ENCODE measurements at places on chromosomes 16 and 17.

- DNase-seq: no peak
These were observed 5.1 kb downstream of the CLEC10A start for GRCh38 chr17:7074931-7075330.

DNA sequence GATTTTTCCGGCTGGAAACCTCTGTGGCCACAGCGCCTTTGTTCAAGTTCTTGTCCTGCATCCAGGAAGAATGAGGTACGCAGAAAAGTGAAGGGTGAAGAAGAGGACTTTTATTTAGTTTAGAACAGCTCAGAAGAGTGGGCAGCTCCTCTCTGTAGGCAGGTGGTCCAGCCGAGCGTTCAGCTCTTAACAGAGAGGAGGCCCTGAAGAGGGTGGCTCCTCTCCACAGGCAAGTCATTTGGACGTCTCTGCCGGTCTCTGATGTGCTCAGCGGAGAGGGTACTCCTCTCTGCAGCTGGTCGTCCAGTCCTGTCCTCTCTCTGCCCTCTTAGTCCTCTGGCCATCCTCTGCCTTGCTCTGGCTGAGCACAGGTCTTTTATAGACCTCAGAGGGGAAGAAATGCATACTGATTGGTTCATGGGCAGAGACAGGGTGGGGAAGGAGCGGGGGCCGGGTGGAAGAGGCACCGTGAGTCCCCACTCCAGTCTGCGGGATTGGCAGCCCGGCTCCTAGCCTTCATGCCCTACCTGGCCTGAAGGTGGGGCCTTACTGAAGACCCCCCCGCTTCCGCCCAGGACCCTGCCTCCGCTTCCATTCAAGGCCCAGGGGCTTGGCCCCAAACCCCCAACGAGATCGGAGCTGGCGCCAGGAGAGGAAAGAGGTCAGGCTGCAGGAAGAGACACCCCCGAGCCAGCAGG is 70.0 kb upstream of the NKD1 start:
- no peak for DNase-seq

- no peak for DNase-seq
These were observed 21.6 kb downstream of the IGF2BP1 start for GRCh38 chr17:49018748-49019147.

DNA sequence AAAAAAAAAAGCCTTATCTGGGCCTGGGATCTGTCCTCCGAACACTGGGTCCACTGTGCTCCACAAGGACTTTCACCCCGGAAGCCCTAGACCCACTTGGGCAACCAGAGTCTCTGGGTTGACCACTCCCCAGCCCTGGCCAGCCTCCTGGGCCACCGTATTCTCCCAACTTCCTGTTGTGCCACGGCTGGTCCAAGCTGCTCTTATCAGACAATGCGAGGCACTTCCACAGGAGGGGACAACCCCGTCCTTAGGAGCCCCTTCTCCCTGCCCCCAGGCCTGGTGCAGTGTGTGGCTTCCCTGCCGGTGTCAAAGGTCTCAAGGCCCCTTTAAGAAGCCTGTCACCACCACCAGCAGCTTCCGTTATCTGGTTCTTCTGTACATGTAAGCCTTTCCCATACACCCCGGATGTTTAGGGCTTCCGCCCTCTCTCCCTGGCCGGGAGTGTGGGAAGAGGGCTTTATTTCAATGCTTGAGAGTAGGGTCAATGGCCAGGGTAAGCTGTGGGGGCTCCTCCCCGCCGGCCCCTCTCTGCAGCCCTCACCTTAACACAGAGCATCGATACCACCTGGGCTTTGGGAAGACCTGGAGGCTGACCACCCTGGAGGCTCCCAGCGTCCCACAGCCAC is 313.0 kb downstream of the SEC14L1 start:
- no peak for DNase-seq

GRCh38 chr17:76585649-76586593 is at the start of gene ST6GALNAC2:
TSS of gene ST6GALNAC2 (minus strand) at chr17:76585860. CDS start at chr17:76585808, 52 bp downstream.
- DNase-seq: peak; percentile 71

DNA sequence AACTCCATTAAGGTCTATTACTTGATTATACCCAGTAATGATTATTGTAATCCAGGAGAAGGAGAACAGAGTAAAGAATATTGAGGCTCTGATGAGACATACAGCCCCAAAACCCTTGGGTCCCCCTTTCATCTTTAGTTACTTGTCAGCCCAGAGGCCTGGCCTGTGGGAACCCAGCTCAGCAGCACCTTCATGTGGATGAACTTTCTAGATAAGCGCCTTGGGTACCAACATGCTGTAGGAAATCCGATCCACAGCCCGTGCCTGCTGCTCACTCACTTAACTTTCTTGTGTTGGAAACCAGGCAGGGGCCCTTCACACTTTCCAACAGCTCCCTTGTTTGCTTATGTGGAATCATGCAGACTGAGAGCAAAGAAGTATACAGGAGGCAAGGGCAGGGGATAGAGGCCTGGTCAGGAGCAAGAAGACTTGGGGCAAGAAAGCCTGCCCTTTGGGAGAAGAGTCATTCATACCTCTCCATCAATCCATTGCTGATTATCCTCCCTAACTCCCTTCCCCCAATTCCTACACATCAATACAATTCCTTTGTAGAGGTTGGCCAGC is 64.0 kb upstream of the SOX9 start:
- no peak for DNase-seq

- peak; percentile 74 for DNase-seq
These were observed 4.0 kb downstream of the SLC35B1 start for GRCh38 chr17:49703557-49704277.

GRCh38 chr17:78706271-78706915 is 75.7 kb downstream of the CYTH1 start:
- no peak for DNase-seq

GRCh38 chr16:23145608-23146007 is 3.6 kb downstream of the USP31 start:
- peak; percentile 31 for DNase-seq

GRCh38 chr17:10628756-10629155 is 28.4 kb downstream of the MYH3 start:
- DNase-seq: no peak

DNA sequence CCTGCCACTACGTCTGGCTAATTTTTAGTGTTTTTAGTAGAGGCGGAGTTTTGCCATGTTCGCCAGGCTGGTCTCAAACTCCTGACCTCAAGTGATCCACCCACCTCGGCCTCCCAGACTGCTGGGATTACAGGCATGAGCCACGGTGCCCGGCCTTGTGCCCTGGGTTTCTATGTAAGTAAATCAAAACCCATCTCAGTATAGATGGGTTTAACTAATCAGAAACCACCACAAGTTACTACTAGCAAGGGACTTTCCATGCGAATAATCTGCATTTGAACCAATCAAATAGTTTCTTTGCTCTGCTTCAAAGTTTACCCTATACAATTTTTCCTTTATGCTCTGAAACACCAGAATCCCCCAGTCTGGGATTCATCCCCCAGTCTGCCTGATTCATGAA is 16.5 kb upstream of the EIF1 start:
- DNase-seq: no peak

DNA sequence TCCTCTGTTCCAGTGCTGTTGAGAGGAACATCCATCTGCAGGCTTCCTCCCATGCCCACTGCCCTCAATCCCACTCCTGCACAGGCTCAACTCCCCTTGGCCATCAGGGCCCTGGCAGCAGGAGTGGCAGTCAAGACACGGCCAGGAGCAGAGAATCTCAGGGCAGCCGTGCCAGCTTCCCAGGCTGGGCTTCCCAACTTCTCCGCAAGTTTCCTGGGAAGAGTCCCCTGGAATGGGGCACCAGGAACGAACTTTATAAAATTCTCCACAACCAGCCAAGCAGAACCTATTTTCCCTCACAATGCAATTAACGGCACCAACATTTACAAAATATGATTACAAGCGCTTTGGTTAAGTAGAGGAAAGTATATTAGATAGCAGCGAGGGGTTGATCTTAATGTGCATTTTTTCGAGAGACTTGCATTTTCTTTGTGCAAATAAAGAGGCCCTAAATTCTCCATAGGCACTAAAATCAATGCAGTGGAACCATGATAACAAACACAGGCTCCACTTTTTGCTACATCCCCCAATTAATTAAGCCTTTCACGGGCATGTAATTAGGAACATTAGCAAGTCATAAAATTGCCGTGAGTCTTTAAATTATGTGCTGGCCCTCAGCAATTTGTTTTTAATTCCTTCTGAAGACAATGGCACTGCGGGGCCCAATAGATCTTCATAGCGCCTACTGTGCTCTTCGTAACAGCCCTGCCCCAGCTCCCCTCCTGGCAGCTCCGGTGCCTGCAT is 99.9 kb upstream of the LHX1 start:
- no peak for DNase-seq

- DNase-seq: peak; percentile 70
These were observed 34.9 kb downstream of the PECAM1 start for GRCh38 chr17:64355536-64356303.

GRCh38 chr16:12089492-12090150 is 113.1 kb downstream of the SNX29 start:
- peak; percentile 65 for DNase-seq

- no peak for DNase-seq
These were observed 32.6 kb downstream of the CDRT15 start for GRCh38 chr17:14204084-14204483.

- peak; percentile 28 for DNase-seq
These were observed 328 bp downstream of the LLGL1 start for GRCh38 chr17:18225642-18226283.

GRCh38 chr17:82350182-82351030 is 8.6 kb upstream of the TEX19 start:
- DNase-seq: peak; percentile 57

DNA sequence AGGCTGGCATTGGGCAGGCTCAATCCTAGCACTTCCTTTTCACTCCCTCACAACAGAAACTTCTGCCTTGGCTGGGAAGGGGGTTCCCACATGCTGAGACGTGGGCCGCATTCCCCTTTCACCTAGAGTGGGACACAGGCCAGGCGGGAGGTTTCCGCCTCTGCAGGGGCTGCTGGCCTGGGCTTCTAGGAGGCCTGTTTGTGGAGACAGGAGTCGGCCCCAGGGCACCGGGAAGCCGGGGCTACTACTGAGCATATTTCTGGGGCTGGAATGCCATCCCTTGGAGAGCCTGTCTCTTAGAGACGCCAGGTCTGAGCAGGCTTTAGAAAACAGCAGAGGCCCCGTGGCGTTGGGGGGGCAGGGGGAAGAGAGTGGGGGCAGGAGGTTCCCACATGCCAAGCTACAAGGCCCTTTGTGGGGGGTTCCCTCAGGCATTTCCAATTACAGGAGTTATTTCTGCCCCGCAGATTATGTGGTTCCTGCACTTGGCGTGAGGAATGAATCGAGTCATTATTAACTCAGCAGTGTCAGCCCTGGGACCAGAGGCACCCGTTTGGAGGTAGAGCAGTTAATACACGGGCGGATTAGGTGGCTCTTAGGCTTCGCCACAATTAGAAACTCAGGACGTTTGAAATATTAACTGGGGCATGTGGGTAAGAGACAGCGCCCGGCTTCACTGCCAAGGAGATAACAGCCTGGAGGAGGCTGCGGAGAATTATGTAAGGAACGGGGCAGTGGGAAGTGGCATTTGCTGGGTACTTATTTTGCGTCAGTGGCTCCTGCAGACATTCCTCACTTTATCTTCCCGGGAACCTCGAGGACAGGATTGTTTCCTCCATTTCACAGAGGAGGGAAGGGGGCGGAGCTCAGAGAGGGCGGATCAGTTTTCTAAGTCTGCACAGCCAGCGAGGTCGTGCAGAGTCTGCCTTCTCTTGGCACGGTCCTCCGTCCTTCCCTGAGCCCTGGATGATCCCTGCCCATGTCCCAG is 162.5 kb downstream of the MAF start:
- DNase-seq: no peak

- no peak for DNase-seq
These were observed 166.6 kb upstream of the CIBAR2 start for GRCh38 chr16:85278839-85279238.

DNA sequence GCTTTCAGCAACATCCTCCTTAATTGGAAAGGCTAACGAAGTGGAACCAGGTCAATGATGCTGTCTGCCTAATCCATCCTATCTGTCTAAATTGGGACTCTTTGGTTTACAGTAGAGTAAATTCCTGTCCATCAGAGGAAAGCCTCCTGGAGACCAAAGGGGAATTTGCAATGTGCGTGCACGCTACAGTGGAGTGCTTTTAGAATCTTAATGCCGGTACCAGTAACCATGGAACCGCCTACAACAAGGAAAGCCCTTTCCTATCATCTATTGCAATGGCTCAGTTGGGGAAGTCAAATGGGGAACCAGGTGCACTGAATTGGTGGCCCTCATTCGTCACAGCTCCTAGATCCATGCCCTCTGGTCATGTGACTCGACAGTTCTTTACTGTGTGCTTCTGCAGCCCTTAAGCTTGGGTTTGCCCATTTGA is 110.1 kb downstream of the XYLT1 start:
- DNase-seq: no peak

- DNase-seq: peak; percentile 37
These were observed 77.4 kb upstream of the CCL2 start for GRCh38 chr17:34177642-34178041.

DNA sequence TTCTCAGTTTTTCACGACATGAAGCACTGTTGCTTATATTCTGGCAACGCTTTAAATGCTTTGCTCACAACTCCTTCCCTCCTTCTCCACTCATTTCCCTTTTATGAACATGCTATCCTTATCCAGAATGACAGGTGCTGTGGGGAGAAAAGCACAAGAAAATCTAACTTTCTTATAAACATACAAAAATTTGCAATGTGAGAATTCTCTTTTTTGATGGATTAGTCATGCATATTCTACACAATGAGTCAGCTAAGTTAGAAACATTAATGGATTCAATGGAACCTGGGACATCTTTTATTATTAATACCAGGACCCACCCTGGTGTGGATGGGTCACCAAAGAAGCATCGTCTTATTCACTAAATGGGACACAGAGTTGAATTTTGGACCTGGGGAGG is 234.6 kb upstream of the CDH5 start:
- no peak for DNase-seq

GRCh38 chr16:28093385-28093725 is 29.8 kb upstream of the GSG1L start:
- DNase-seq: no peak

GRCh38 chr17:40461732-40462342 is 18.6 kb downstream of the IGFBP4 start:
- no peak for DNase-seq

DNA sequence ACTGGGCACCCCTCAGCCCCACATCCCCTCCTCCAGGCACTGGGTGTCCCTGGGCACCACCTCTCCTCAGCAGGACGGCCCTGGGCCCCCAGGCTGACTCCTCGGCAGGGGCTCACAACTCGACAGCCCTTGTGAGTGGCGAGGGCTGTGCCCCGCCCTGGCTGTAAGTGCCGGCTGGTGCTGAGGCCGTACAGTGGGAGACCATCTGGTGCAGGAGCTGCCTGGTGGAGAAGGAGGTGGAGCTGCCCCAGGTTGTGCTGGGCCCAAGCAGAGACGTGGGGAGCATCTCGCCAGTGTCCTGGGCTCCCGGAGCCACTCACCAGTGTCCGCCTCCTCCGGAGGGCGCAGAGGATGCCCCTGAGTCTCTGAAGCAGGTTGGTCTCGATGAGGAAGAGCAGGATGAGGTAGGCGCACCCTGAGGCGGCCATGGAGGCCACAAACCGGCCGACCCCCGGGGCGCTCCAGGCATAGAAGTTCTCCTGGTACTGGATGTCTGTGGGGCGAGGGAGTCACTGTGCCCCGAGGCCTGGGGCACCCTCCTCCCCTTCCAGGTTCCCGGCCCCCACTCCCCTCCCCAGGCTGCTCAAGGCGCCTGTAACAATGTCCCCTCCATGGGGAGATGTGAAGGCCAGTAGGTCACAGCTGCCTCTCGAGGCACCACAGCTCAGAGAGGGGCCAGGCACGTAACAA is 15.1 kb upstream of the RNPS1 start:
- DNase-seq: no peak
